Stomach (tissue), 19 donors: ENCODE measurements at places on chromosomes 4 and X. TPM values are rescaled to one million over a fixed set of nuclear protein-coding genes. Genes with fewer than 3 reads are reported as not detected.

PCYT1B gene
- not detected for total RNA-seq

PIGA gene
- total RNA-seq = 0.58 TPM

TRIM61 gene
- not detected for total RNA-seq

SETD7 gene
- total RNA-seq = 96.9 TPM

MAGEA1 gene
- total RNA-seq = not detected

SASH3 gene
- total RNA-seq = 0.58 TPM

GC gene
- total RNA-seq = not detected

SLC34A2 gene
- 35.7 TPM for total RNA-seq

SPOCK3 gene
- 6.1 TPM for total RNA-seq

GRCh38 chr4:51866835-51867234 lies 23.9 kb downstream of the DCUN1D4 start:
- no peak for DNase-seq

GRCh38 chrX:79082899-79083298 lies 61.6 kb upstream of the GPR174 start:
- no peak for DNase-seq

GRCh38 chrX:150014525-150014924 lies 76.2 kb upstream of the EOLA2 start:
- DNase-seq = no peak

DNA sequence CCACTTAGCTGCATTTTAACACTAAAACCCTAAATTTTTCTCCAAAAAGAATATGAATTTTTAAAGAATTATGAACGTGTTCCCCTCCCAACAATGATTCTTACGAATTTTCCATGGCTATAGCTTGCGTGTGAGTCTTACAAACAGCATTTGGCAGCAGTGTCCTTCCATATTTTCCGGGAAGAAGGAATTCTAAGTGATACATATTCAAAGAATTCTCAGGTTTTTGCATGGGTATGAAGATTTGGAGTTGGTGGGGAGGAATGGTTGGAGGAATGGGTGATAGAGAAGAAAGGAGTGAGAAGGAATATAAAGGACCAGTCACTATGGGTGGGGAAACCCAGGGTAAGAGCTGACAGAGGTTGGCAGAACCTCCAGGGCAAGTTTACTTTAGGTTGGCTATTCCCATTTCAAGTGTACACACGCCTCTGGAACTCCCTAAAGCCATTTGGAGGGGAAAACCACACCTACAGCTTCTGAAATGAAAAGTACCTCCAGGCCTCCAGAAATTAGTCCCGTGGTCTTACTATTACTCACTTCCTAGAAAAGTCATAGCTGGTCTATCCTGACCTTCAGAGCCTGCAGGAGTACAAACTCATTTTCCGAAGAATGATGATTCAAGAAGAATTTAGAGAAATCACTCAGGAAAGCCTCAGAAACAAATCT lies 420.8 kb upstream of the DIPK2B start:
- DNase-seq = no peak

DNA sequence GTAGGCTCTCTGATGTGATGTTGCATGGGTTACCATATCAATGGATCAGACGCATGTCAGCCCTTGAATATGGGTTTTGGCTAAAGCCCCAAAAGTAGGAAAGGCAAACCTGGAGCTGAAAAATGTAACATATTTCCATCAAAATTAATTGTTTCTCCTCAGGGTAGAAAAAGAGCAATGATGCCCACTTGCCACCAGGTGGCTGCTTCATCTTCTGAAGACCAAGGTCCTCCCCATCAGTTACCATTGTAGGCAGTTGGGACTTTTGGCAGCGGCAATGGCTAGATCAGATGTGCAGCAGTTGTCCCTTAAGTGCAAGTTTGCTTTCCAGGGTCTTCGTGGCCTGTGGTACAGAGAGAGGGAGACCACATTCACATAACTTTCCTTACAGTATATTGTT lies 118.2 kb downstream of the NAF1 start:
- DNase-seq = peak; percentile 26

DNA sequence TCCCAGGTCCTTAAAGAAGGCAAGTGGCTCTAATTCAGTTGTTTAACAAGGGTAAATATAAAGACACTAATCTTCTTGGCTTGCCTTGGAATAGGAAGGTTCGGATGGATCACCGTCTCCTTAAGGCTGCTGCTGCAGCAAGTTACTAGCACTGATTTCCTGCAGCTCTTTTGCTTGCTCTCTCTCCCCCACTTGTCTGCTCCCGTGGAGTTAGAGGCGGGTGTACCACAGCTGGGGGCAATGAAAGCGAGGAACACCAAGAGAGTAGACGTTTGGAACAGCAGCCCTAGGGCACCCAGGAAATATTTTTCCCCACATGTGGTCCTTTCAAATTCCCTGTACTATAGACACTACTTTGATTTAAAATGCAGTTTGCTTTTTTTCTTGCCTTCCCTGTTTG lies 202.2 kb downstream of the SH2D1A start:
- DNase-seq = no peak

DNA sequence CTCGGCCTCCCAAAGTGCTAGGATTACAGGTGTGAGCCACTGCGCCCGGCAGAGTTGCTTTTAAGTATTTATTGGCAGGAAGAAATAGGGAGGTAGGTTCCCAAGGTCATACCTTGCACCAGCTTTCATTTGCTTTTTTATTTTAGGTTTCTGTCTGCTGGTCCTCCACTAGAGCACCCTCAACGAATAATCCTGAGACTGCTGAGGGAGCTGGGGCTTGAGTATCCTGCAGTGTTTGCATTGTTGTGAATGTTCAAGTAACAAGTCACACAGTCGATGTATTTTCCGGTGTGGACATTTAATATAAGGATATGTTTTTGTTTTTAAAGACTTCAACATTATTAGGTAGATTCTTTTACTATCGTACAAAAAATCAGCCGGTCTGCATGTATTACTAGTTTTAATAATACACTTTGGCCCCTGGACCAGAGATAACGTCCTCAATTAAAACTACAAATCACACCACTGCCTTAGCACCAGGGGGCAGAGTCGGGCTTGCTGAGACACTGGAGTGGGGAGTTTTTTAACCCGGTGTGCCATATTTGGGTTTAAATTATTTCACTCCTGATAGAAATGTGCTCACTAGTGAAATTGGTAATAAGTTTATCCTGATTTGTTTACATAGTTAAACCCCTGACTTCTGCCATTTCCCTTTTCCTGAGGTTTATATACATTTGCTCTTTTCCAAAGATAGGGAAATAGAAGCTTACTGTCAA lies 11.6 kb downstream of the SMIM20 start:
- peak; percentile 42 for DNase-seq

DNA sequence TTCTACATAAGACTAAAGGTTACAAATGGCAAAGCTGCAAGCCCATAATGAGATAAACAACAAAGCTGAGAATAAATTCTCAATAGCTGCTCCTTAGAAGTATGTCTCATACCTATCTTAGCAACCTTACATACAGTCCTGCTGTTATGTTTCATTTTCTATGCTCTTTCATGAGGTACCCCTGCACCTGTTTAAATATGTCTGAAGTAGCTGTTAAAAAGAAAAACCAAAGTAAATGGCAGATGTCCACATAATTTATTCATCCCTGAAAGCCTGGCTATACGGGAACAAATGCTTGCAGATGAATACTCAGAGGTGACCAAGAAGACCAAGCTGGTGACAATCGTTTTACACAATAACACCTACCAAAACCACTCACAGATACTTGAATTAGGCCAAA lies 22.5 kb downstream of the PPA2 start:
- DNase-seq = no peak

- DNase-seq = no peak
Observed at GRCh38 chr4:165631208-165631894, 241.7 kb upstream of the TLL1 start.

- no peak for DNase-seq
Observed at GRCh38 chrX:150352114-150352513, 11.0 kb upstream of the MAMLD1 start.

GRCh38 chr4:173411106-173411693 lies 12.3 kb upstream of the SCRG1 start:
- DNase-seq = no peak

GRCh38 chr4:7104366-7105031 lies 36.6 kb upstream of the GRPEL1 start:
- DNase-seq = no peak
